ENCODE measurements at places on chromosomes 3 and 15.

- no peak for DNase-seq
Observed at GRCh38 chr3:107756649-107757048, 233.9 kb downstream of the BBX start.

- no peak for DNase-seq
Observed at GRCh38 chr3:143573610-143574303, 274.5 kb downstream of the SLC9A9 start.

DNA sequence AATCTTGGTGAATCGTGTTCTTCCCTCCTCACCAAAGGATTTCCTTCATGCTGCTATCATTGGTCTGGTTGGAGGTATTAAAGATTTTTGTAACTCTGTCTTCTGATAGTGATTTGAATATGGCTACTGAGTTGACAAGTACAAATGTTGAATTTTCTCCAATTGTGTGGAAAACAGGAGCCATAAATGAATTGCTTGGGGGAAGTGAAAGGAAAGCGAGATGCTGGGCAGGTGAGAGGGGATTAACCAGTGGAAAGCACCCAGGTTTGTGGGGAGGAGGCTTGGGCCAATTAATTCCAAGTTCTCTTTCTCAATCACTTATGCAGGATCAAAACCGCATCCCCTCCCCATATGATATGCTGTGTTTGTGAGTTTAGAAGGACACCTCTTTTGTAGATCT, 372.5 kb downstream of the IL20RB start:
- no peak for DNase-seq

- no peak for DNase-seq
Observed at GRCh38 chr15:41096178-41096577, 19.9 kb downstream of the INO80 start.

DNA sequence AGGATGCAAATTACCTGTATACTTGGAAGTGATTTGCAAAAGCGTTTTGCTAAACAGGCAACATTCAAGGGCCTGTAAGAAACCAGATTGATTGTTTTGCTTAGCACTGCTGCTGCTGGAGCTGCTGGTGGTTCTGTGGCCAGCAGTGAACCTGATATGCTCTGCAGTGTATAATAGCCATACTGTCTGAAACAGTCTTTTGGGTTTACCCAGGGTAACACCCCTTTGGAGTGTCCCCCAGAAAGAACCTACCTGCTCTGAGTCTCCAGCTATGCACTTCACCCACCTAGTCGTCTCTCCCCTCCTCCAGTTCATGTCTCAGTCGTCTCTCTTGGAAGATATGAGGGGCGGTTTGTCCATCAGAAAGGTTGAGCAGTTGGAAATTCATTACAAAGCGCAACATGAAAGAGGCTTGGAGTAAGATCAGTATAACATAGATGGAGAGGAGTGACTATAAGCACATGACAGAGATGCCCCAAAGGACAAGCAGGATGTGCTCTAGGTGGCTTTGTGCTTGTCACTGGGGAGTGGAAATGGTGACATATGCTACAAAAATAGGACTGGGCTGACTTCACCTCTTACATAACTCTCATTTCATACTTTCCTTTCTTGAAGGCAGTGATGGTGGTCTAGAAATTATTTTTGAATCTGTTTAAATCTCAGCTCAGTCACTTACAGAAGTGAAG, 3.8 kb downstream of the MKRN2 start:
- no peak for DNase-seq

DNA sequence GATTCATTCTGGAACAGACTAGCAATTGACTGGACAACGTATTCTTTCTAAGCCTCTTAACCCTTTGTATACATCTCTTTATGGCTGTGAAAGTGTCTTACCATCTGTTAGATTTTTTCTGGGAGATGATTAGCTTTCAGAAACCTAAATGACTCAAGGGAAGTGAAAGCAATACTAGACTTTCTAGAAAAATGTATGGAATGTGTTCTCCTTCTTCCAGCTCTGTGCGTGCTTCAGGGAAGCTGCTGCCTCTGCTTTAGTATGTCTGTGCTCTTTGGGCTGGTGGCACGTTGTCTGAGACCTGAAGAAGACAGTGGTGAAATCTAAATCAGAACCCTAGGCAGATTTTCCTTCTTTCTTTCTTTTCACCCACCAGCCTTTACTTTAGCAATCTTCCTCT, 89.5 kb downstream of the ITPR1 start:
- DNase-seq, result no peak

DNA sequence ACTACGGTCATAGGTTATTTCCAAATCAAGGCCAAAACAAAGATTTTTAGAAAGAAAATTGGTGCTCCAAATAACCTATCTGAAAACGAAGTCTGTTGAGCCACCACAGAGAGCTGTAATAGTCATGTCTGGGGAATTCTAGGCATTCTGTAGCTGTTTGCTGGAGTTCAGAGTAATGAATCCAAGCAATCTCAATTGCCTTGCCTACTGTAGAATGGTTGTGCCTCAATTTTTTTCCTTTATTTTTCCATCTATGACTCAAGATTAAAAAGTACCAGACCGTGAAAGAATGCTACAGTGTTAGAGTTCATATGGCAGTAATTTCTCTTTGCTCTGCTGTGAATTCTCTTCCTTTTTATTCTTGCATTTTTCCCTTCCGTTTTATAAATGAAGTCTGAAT, 1007.2 kb upstream of the ALCAM start:
- DNase-seq, result no peak

- DNase-seq, result no peak
Observed at GRCh38 chr3:63279005-63279841, 1.1 kb downstream of the SYNPR start.

DNA sequence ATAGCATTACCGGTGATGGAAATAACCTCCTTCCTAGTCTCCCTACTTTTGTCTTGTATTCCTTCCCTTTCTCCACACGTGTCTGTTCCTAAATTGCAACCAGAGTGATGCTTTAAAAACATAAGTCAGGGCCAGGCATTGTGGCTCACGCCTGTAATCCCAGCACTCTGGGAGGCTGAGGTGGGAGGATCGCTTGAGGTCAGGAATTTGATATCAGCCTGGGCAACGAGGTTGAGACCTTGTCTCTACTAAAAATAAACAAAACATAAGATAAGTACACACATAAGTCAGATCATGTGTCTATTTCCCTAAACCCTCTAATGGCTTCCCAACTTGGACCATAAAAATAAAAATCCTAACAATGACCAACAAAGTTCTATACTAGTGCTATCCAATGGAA, 18.4 kb downstream of the ARMC8 start:
- no peak for DNase-seq

DNA sequence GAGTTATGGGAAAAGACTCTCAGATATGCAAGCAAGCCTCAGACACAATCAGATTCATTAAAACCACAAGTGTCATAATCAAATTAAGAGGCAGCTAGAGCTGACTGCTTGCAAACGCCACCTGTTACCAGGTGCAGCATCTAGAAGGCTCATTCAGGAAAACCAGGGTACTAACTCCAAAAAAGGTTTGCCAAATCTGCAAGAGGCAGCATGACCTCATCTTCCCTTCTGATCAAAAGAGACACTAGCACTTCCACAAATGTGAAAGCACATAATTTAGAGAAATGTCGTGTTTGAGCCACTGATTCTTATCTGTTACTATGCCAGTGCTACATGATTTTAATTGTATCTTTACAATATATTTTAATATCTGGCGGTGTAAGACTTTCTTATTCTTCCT, 123.3 kb upstream of the NANOGP8 start:
- DNase-seq, result no peak

- no peak for DNase-seq
Observed at GRCh38 chr15:56960116-56960515, 41.7 kb downstream of the TCF12 start.

GRCh38 chr3:70247955-70248354, 64.5 kb downstream of the MDFIC2 start:
- no peak for DNase-seq

- DNase-seq, result no peak
Observed at GRCh38 chr15:64611085-64611725, 150.8 kb downstream of the ZNF609 start.

GRCh38 chr3:178474526-178474925, 61.7 kb upstream of the KCNMB2 start:
- DNase-seq, result no peak

- DNase-seq, result no peak
Observed at GRCh38 chr3:171383206-171384018, 76.8 kb downstream of the TNIK start.

DNA sequence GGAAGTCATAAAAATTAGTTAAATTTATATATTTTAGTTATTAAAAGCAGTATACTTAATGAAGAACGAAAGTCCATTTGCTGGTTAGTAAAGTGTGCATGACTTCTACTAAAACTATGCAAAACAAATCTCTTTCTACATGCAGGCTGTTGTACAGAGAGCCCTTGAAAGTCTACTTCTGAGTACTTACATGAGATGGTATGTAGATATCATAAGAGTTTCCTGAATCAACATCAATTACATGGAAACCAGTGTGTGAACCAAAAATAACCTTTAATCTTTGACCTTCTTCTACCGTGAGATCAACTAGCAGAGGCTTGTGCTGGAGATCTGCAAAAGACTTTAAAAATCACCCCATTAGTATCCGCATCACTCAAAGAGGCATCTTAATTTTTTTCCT, 42.1 kb upstream of the SLC2A2 start:
- no peak for DNase-seq

- DNase-seq, result no peak
Observed at GRCh38 chr15:74394090-74394846, 26.8 kb upstream of the CYP11A1 start.

DNA sequence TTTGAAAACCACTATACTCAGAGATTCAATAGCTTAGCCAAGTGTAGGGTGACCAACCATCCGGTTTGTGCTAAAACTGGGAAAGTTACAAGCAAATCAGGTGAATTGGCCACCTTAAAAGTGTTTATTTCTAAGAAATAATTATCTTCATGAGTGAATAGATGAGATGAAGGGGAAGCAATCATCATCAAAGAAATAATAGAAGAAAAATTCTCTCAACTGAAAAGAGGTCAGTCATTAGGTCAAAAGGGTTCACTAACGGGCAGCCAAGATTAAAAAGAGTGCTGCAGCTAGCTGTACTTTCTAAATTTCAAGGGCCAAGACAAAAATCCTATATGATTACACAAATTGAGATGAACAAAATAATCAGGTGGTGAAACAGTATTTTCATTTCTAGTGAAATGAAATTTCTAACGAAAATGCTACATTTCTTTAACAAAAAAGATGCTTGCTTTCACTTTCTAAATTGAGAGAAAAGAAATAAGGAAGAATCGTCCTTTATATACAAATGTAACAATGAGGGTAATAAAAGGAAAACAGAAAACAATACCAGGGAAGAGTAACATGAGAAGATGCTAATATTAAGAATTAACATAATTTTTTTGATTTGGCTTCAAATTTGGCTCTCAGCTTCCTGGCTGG, 34.7 kb upstream of the TSC22D2 start:
- no peak for DNase-seq

GRCh38 chr15:36160351-36160750, 419.1 kb upstream of the CDIN1 start:
- no peak for DNase-seq

DNA sequence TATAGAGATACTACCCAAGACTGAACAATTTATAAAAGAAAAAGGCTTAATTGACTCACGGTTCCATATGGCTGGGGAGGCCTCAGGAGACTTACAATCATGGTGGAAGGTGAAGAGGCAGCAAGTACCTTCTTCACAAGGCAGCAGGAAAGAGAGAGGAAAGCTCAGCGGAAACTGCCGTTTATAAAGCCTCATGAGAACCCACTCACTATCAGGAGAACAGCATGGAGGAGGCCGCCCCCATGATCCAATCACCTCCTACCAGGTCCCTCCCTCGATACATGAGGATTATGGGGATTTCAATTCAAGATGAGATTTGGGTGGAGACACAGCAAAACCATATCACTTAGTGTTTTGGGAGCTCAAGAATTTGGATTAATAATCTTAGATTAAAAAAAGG, 240.2 kb downstream of the UACA start:
- no peak for DNase-seq

All from Right ventricle myocardium superior (tissue), 1 donor.